Lung microvascular endothelial cell (primary cell): ENCODE measurements at places on chromosomes 2 and 18. TPM values are rescaled to one million over a fixed set of nuclear protein-coding genes. Genes with fewer than 3 reads are reported as not detected.
A peak's percentile ranks its signal among the peaks of the same experiment; 100 is the strongest.

Gene ASB1
- total RNA-seq, result 5.0 and 5.4 TPM in 2 replicates

- DNase-seq, result no peak
These were observed 495.6 kb downstream of the NYAP2 start for GRCh38 chr2:225895126-225895525.

Gene CD8B2
- total RNA-seq, result not detected in 2 replicates

DNA sequence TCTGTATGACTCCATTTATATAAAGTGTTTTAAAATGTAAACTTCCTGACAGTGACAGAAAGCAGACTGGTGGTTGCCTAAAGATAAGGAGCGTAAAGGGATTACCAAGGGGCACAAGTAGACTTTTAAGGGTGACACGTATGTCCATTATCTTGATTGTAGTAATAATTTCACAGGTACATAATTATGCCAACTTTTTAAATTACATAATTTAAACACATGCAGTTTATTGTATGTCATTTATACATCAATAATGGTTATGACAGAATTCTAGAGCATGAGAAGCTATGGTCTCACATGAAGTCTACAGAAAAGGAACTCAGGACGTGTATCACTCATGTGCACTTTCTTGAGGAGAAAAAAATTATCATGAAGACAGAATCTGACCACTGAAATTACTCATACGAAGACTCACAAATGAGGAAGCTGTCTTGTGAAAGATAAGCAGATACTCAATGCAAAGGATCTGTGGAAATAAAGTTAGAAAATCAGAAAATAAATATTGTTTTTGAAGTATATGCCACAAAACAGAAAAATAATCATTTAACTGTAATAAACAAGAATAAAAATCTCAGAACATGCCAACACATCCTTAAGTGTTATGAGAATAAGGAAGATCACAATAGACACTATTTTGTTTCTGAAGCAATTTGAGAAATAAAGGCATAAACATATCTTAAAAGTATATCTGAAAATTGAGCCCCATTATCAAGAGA is 84.4 kb downstream of the TMEM131 start:
- DNase-seq, result peak; percentile 43

GRCh38 chr2:239019183-239019581 is 171.3 kb downstream of the TWIST2 start:
- DNase-seq, result no peak

Gene TRIM43
- not detected in 2 replicates for total RNA-seq

Gene WDR75
- total RNA-seq, result 37.0 and 44.4 TPM in 2 replicates

GRCh38 chr2:197891897-197892442 is 87.6 kb downstream of the PLCL1 start:
- DNase-seq, result no peak

DNA sequence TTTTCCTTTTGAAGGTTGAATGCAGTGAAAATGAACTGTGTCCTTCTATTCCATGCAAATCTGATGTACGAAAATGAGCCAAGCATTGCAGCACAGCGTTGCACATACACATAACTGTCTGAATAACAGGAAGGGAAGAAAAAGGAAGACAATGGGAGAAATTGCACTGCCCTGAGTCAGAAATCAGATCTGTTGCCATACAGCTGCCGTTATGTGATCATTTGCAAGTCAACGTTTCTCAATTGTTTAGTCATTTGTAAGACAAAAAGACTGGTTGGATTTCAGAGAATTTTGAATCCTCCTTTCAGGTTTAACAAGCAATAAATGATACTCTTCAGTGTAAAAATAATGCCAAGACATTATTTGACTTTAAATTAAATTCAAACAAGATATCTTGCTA is 284.1 kb downstream of the DSEL start:
- DNase-seq, result peak; percentile 91

DNA sequence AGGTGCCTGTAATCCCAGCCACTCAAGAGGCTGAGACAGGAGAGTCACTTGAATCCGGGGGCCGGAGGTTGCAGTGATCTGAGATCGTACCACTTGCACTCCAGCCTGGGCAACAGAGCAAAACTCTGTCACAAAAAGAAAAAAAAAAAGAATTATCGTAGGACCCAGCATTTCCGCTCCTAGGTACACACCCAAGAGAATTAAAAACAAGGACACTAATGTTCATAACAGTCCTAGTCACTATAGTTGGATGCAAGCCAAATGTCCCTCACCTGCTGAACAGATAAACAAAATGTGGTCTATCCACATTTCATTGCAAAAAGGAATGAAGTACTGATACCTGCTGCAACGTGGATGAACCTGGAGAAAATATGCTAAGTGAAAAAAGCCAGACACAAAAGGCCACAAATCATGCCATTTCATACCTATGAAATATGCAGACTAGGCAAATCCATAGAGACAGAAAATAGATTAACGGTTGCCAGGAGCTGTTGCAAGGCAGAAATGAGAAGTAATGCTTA is 21.2 kb downstream of the ADRA2B start:
- DNase-seq, result no peak

DNA sequence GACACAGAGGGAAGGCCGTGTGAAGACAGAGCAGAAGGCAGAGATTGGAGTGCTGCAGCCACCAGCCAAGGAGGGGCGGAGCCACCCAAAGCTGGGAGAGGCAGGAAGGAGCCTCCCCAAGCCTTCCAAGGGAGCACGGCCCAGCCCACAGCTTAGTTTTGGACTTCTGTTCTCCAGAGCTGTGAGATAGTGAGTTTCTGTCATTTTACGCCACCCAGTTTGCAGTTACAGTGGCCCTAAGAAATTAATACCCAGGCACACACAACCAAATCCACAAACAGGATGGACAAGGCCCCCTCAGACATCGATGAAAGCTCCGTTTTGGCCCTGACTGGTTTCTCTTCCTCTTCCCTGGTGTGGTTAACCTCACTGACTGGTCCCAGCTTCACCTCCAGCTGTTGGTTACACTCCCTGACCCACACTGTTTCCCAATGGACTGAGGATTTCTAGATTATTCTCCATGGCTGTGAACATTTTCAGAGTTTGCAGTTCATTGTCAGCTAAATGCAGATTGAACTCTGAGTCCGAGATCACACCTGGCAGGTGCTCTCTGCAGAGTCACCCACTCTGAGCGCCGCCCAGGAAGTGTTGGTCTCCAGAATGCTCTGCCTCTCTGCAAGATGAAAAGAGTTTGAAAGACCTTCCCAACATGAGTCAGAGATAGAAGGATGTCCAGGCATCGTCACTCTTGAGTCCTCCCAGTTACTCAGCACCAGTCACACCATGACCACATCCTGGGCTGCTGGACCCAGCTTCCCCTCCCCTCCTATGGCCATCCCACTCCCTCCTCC is 100.2 kb downstream of the TWIST2 start:
- peak; percentile 87 for DNase-seq

Gene CBLN2
- total RNA-seq, result under 0.01 TPM in 1 of 2 replicates, not detected in the other

GRCh38 chr2:217047631-217048030 is 187.8 kb upstream of the TNP1 start:
- DNase-seq, result no peak

Gene TTR
- not detected in 2 replicates for total RNA-seq

GRCh38 chr2:88680916-88681315 is 10.6 kb upstream of the RPIA start:
- DNase-seq, result no peak

DNA sequence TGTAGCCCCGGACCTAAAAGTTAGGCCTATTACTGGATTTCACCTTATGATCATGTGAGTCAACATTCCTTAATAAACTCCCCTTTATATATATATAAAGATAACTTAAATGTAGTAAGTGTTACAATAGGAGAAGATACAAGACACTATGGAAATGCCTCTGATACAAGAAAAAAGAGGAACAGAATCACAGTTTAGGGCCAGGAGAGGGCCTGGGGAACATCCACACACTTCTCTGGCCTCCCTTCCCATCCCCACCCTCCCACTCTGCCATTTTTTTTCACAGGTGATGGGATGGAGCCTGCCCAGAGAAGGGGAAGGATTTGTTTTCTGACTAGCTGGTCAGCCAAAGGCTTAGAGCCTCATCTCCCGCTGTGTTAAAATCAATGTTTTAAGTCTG is 6.4 kb downstream of the CDC42EP3 start:
- no peak for DNase-seq

DNA sequence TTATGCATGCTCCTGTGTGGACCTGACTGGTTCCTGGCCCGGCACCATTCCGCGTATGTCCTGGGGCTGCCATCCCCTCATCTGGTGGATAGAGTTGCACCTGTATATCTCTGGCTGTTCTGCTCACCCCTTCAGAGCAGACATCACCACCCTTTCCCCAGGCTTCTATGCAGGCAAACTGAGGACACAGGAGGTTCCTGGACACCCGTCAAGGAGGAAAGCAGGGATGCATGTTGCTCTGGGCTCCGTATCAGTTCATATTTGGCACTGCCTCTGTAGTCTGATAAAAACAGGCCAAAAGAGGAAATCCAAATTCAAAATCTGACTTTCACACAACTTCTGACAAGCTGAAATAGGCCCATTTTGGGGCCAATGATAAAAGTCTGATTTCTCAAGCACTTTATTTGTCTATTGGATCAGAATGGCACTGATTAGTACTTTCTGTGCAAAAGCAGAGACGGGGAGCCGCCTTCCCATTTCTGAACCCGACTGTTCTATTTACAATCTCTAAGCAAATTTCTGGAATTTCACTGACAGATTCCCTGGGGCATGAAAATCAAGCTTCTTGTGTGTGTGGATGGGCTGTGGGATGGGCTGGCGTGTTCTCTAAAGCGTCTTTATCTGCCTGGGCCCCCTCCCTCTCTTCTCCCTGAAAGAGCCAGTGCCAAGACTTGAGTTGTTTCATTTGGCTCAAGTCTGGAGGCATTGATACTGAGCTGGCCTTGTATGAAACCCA is 96.9 kb downstream of the SETBP1 start:
- no peak for DNase-seq

Gene CLEC4F
- under 0.01 TPM in 2 replicates for total RNA-seq

Gene RNF125
- total RNA-seq, result 1.7 and 2.8 TPM in 2 replicates

Gene MGAT4A
- 3.8 and 10.9 TPM in 2 replicates for total RNA-seq

DNA sequence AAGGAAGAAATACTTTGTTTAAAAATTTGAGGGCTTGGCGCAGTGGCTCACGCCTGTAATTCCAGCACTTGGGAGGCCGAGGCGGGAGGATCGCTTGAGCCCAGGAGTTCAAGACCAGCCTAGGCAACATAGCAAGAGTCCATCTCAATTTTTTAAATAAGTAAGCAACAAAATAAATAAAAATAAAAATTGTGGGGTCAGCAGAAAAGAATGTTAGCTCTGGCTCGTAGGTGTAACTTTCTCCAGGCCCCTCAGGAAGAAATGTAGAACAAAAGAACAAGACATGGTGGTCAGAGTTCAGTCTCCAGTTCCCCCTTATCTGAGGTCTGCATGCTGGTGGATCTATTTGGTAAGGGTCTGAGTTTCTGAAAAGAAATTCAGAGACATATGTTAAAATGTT is 20.4 kb upstream of the PDCL3 start:
- DNase-seq, result no peak

- DNase-seq, result peak; percentile 53
These were observed 836 bp downstream of the STK11IP start for GRCh38 chr2:219598308-219599078.

Gene TRIM43B
- total RNA-seq, result not detected in 2 replicates

- no peak for DNase-seq
These were observed 62.4 kb upstream of the TWIST2 start for GRCh38 chr2:238785528-238785860.

Gene LIPT1
- total RNA-seq, result 3.3 and 4.8 TPM in 2 replicates

Gene APLF
- total RNA-seq, result 3.3 and 13.3 TPM in 2 replicates

Gene UGT1A10
- total RNA-seq, result not detected in 2 replicates
